ENCODE measurements at places on chromosomes 11 and 22.

DNA sequence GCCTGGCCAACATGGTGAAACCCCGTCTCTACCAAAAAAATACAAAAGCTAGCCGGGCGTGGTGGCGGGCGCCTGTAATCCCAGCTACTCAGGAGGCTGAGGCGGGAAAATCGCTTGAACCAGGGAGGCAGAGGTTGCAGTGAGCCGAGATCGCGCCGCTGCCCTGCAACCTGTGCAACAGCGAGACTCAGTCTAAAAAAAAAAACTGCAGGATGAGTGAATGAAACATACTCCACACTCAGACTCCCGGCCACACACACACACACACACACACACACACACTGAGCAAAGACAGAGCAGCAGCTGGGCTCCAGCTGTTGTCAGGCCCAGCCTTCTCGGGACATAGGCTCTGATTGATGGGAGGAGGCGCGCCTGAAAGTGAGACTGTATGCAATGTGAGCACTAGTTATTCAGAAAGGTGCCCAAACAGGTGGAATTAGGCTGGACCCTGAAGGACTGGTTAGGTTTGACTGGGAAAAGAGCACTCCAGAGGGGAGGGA lies 1.5 kb upstream of the PLEKHA7 start:
- DNase-seq: no peak

GRCh38 chr22:45884201-45885062 lies 92.5 kb downstream of the WNT7B start:
- no peak for DNase-seq

DNA sequence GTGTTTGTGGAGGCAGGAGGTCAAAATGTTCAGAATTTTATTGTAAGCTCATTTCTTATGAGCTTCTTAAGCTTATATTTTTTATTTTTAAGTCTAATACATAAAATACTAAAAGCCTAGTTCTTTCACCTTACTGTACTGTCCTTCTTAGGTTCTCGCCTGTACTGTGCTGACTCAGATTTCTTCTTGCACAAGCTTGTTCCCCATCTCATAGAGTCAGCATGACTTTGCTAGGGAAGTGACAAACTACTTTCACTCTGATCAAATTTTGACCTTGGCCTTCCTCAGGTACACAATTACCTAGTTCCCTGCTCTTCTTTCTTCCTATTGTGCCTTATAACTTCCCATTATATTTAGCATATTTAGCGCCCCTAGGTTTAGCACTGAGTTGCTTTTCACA lies 81.5 kb downstream of the STK33 start:
- no peak for DNase-seq

DNA sequence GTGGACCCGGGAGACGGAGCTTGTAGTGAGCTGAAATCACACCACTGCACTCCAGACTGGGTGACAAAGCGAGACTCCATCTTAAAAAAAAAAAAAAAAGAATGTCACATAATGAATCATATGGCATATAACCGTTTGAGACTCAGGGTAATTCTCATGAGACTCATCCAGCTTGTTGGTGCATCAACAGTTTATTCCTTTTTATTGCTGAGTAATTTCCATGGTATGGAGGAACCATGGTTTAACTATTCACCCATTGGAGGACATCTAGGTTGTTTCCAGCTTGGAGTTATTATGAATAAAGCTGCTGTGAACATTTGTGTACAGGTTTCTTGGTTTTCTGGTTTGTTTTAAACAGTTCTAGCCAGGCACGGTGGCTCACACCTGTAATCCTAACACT lies 25.3 kb downstream of the PPARA start:
- no peak for DNase-seq

DNA sequence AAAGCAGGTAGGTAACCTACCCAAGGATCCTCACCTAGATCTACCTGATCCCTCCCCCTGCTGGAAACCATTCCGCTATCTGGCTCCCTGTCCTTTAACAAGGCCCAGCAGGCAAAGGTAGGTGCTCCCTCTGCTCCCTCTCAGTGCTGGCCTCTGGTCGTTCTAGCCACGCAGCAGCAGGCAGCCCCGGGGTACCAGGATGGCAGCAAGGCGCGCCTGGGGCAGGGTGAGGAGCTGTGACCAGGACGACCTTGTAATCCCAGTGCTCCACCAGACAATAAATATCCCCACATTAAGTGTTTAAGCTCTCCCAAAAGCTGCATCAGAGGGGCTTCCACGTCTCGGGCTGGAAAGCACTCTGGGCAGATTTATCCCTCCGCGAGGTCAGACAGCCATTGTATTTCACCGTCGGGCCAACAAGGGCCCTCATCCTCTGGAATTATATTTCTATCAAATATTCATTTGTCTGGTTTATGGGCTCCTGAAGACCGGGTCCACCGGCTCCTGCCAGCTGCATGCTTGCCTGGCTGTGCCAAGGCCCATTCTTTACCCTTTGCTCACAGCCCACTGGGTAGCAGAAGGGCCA lies 81.3 kb downstream of the CHST1 start:
- DNase-seq: no peak

All from colonic mucosa (tissue), 4 donors.